ENCODE measurements at places on chromosomes 3 and 15. TPM values are rescaled to one million over a fixed set of nuclear protein-coding genes. Genes with fewer than 3 reads are reported as not detected.

The PLCB2 gene
- total RNA-seq, result 96.3 TPM

The SOX14 gene
- not detected for total RNA-seq

The THAP10 gene
- total RNA-seq, result not detected

The CCR8 gene
- total RNA-seq, result 12.2 TPM

The CACNA1D gene
- 7.7 TPM for total RNA-seq

The KCNMB2 gene
- not detected for total RNA-seq

DNA sequence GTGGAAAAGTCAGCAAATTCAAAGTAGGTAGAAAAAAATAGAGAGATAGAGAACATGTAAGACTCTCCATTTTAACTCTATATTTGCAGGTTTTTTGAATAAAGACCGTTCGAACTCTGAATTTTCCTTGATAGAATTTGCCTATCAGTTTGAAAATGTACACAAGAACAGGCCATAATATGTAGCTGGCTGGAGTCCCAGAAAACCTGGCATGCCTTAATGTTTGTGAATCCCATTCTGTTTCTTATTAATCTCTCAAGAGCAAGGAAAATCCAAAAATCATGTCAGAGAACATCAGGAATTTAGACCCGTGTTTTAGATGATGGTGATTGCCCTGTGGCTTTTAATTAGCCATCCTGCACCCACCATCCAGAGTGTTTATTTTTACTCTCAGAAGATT is 7.2 kb upstream of the CFAP161 start:
- H3K4me1 ChIP-seq, result no peaks in the 10 kb centered on the region
- no peak overlapping the region for H3K27ac ChIP-seq
- H3K4me3 ChIP-seq, result no peak overlapping the region
- H3K27me3 ChIP-seq, result peaks cover 49% of the 10 kb centered on the region
- H3K36me3 ChIP-seq, result no peaks in the 10 kb centered on the region

DNA sequence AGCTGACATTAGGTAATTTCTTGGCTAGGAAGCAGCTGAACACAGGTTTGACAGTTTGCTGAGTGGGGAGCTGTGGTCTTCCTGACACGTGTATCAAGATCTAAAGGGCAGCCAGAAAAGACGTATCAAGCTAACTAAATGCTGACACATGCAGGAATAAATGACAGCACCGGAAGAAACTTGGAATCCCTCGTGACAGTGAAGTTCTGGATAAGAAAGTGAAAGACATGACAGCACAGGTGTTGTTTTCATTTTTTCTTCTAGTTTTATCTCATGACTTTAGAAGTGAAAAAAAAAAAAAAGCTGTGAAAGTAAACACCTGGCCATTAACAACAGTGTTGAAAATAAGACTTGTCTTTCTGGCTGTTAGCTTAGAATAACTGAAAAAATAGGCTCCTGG is 48.7 kb downstream of the FGF7 start:
- no peak overlapping the region for H3K4me3 ChIP-seq
- H3K36me3 ChIP-seq, result no peaks in the 10 kb centered on the region
- H3K4me1 ChIP-seq, result peaks cover 9% of the 10 kb centered on the region
- peak; percentile 14 for DNase-seq

GRCh38 chr15:98868564-98868963 is 139.0 kb downstream of the PGPEP1L start:
- DNase-seq, result no peak
- H3K27ac ChIP-seq, result no peak overlapping the region
- peaks cover 3% of the 10 kb centered on the region for H3K36me3 ChIP-seq
- H3K4me1 ChIP-seq, result peaks cover 26% of the 10 kb centered on the region
- no peaks in the 10 kb centered on the region for H3K27me3 ChIP-seq

DNA sequence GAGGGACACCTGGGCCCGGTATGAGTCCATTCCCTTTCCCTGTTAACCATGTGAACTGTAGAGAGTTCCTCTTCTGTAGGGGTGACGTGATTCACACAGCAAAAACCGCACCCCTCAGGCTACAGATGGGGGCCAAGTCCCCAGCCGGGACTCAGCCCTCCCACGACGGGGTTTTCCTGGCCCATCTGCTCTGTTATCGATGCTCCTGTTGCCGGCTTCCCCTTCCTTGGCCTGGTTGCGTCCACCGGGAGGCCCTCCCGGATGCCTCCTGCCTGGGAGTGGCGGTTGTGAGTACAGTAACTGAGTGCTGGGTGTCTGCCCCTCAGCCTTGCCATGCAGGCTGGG is 817 bp upstream of the PLXNA1 start:
- peak overlapping the region; percentile 71 for H3K27ac ChIP-seq
- peak overlapping the region; percentile 76 for H3K4me3 ChIP-seq
- H3K36me3 ChIP-seq, result no peaks in the 10 kb centered on the region
- H3K27me3 ChIP-seq, result peaks cover 11% of the 10 kb centered on the region
- peaks cover 7% of the 10 kb centered on the region for H3K4me1 ChIP-seq

DNA sequence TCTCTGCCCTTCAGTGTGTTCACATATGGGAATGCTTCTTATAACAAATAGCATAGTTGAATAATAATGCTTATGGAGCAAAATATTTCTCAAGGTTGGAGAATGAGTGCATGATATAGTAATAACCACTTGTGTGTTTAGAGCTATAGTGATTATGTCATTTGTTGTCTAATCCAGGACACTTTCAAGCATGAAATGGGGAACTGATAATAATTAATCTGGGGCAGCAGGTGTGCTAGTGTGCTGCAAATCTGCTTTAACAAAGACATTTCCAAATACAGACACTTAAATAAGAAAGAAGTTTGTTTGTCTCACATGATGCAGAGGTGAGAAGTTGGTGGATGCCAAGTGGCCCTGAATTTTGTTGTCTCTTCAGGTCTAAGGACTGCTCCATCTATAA is 579.3 kb upstream of the GRM7 start:
- H3K4me3 ChIP-seq, result no peak overlapping the region
- H3K27ac ChIP-seq, result no peak overlapping the region
- no peaks in the 10 kb centered on the region for H3K36me3 ChIP-seq
- DNase-seq, result no peak
- H3K4me1 ChIP-seq, result no peaks in the 10 kb centered on the region

DNA sequence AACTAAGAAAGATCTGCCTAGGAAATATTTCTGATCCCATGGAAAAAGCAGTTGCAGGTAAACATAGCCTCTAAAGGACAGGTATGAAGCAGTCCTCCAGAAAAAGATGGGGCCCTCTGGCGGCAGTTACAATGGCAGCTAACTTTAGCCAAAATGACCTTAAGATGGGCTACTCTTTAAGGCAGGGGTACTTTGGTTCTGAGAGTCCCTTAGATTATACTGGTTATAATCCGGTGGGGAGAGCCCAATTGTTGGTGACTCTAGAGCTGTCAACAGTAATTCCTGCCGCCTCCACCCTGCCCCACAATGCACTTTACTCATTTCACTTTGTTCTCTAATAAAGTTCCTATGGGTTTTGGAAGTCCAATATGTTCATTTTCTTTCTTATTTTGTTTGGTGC is 412.8 kb upstream of the WNT5A start:
- no peak overlapping the region for H3K27ac ChIP-seq
- DNase-seq, result no peak
- no peaks in the 10 kb centered on the region for H3K4me1 ChIP-seq
- no peak overlapping the region for H3K4me3 ChIP-seq
- H3K27me3 ChIP-seq, result no peaks in the 10 kb centered on the region

GRCh38 chr3:152564459-152564858 is 270.5 kb upstream of the P2RY1 start:
- H3K36me3 ChIP-seq, result no peaks in the 10 kb centered on the region
- no peaks in the 10 kb centered on the region for H3K4me1 ChIP-seq
- no peak overlapping the region for H3K4me3 ChIP-seq
- no peak overlapping the region for H3K27ac ChIP-seq
- peaks cover 12% of the 10 kb centered on the region for H3K27me3 ChIP-seq

Data from activated T-helper 2 cell treated with anti-CD3 and anti-CD28 coated beads, Interferon-gamma antibody, Interleukin-2, Interleukin-4, amounts not matched to agents 10 μg/mL and 5 μg/mL and 100 μg/mL, durations not matched to agents 14 hours and 24 hours and 36 hours (primary cell).